Panc1 (cell line): ENCODE measurements at places on chromosomes 1 and 21.

GRCh38 chr1:228044961-228045360 lies 37.5 kb upstream of the ARF1 start:
- DNase-seq, result no peak

DNA sequence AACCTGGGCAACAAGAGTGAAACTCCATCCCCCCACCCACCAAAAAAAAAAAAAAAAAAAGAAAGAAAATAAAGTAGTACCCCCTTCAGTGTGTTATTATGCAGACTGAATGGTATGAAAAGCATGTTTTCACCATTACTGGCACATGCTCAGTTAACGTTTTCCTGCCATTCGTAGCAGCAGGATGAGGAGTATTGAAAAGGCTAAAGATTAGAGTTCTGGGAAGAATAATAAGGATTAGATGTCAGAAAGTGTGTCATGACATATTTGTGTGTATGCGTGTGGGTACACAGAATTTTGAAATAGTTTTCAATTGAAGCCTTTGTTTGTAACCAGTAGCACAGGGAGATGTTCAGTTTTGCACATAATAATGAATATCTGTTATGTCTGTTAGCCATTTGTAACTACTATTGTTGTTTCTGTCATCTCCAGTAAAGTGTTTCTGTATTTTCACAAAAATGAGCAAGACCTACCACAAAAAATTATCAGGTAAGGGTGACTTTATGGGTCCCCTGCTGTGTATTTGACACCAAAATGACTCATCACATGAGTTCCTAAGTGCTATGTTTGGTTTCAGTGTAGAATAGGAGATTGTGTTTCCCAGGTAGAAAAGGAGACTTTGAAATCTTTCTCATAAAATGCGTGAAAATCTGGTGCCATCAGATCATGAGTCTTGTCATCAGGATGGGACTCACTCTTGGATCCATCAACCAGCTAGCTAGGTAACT lies 358.9 kb downstream of the DISC1 start:
- DNase-seq, result no peak

GRCh38 chr21:28016571-28016970 lies 976.1 kb downstream of the LTN1 start:
- no peak for DNase-seq

DNA sequence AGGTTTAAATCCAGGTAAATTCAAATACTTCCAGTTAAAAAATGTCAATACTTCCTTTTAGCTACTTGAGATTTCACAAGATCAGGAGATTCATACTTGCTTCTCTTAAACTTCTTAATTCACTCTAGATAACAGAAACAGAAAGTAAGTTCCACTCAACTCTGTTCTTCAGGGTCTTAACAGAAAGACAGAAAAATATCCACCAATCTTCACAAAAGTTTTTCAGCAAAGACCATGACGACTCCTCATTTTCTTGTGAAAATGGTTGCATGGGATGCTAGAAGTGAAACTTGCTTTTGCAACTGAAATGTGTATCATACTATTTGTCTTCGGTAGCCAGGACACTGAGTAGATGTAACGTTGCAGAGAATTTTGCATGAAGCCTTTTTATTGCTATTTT lies 12.3 kb upstream of the LRRC8C start:
- no peak for DNase-seq

- DNase-seq, result no peak
Observed at GRCh38 chr1:76256289-76257223, 182.0 kb downstream of the ST6GALNAC3 start.

DNA sequence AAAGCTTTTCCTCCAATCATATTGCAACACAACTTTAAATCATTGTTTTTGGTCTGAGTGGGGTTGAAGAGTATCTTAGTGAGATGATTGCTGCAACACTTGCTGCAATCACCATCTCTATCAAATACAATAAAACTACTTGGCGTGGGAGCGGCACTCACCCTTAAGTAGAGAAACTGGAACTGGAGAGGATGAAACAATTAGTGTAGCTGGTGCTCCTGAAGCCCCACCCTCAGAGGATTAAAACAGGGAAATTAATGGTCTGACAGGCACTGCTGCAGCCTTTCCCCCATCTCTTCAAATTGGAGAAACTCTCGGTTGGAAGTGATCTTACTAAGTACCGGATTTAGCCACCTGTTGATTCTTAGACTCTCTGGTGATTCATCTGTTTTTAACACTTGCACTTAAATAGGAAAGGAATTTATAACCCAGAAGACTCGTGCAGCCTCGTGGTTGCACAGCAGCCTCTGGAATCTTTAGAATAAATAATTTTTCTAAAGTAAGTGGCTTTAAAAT lies 80.5 kb upstream of the KIF26B start:
- no peak for DNase-seq

DNA sequence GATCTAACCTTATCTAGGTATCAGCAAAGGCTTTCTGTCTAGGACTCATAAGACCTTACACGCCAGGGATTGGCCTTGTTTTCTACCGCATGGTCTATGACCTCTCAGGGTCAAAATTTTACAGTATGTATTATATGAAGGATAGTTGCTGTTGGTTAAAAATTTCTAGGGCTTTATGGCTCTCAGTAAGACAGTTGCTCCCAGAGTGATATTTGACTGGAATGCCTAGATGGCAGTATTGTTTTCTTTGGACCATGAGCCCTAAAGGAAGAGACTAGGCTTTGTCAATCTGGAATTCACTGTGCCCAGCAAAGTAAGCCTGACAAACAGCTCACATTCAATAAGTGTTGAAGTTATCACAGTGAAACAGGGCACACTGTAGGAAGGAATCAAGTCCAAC lies 37.6 kb downstream of the C1orf87 start:
- no peak for DNase-seq
